ENCODE measurements at places on chromosomes 5 and 9. TPM values are rescaled to one million over a fixed set of nuclear protein-coding genes. Genes with fewer than 3 reads are reported as not detected.

PCDHB16 gene
- total RNA-seq: 0.19 TPM

FAM169A gene
- 0.19 TPM for total RNA-seq

NEUROG1 gene
- not detected for total RNA-seq

FRRS1L gene
- total RNA-seq: 0.28 TPM

CHD1 gene
- total RNA-seq: 39.2 TPM

PCDHB8 gene
- total RNA-seq: under 0.01 TPM
